ENCODE measurements at places on chromosomes 7 and 10. TPM values are rescaled to one million over a fixed set of nuclear protein-coding genes. Genes with fewer than 3 reads are reported as not detected.

DNA sequence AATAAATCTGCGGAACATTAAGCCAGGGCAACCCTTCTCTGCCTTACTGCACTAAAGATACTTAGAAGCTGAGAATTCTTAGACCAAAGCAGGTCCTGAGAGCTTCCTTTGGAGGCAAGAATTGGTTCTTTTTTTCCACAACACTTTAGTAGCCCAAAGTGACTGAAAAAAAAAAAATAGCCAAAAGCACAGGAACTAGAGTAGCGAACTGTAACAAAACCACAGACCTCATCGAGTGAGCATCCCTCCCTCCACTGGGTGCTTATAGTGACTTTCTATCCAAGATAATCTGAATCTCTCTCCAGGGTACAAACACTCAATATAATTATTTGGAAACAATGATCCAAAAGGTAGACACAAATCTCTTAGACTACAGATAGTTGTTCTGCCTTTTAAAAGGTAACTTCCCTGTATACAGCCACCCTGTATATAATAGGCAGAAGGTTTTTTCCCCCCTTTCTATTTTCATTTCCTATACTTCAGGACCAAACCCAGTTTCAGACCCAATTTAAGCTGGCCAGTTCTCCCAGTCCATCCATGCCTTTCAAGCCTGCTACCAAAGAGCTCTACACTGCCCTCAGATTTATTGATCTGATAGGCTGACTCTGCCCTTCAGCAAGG, 31.6 kb upstream of the KCNIP2 start:
- no peak for DNase-seq

DNA sequence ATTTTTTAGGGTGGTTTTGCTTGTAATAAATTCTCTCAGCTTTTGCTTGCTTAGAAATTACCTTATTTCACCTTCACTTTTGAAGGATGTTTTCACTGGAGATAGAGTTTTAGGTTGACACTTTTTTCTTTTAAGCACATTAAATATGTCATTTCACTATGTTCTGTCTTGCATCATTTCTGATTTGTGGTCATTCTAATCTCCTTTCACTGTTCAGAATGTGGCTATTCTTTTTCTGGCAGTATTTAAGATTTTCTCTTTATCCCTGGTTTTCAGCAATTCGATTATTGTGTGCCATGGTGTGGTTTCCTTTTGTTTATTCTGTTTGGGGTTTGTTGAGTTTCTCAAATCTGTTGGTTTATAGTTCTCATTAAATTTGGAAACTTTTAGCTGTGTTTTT, 1065.6 kb downstream of the KCNMA1 start:
- DNase-seq = no peak

DNA sequence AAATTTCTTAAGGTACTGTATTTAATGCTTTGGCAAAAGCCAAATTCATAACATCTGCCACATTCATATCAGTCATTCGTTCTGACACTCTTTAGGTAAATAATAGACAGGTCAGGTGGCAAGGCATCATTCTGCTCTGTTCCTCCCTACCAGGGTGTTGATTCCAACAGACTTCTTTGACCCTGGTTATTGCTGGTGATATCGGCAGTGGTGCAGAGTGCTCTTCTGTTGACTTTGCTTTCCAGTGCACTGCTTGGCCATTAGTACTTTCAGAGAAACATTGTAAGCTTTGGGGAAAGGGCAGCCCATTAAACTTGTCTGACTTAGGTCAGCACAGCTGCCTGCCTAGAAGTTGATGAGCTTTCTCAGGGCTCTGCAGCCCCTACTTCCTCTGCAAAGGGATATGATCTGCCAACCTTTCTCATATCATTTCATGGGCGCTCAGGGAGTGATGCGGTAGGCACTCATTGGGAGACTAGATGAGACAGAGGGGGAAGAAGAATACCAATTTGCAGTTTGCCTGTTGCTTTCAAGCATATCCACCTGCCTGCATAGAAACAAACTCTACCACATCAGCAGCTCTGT, 139.3 kb downstream of the LRRC4 start:
- no peak for DNase-seq

DNA sequence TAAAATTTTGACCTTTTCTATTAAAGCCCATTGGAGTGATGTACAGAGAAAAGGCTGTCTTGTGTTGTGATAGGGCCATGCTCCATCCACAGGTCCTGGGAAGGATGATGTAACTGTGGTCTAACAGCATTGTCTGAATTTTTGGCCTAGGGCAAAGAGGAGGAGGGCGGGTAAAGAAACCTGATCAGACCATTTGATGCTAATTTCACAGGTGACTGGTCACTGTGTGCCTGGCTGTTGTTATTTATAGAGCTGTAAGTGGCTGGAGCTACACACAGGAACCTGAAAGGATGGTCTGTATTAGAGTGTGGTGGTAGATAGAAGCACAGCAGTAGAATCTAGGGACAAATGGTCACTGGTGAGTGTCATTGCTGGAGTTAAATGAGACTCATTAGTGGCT, 182.1 kb downstream of the AUTS2 start:
- DNase-seq = no peak

DNA sequence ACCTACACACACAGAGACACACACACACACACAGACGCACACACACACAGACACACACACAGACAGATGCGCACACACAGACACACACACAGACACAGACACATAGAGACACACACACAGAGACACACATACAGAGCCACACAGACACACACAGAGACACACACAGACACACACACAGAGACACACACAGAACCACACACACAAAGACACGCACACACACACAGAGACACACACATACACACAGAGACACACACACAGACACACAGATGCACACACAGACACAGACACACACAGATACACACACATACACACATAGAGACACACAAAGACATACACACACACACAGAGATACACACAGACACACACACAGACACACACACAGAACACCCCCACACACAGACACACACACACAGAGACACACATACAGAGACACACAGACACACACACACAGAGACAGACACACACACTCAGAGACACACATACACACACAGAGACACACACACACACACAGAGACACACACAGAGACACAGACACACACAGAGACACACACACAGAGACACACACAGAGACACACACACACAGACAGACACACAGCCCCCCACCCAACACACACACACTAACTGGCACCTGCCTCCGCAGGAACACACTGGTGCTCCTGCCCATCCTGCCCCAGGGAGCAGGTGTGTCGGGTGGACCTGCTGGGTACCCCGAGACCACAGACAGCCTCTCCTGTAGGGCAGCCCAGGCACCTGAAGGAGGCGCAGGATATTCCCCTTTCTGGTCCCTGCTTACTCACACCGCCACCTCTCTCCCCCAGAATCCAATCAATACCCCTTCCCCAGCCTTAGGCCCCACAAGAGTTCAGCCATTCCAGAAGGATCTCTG, 5.4 kb upstream of the FZD9 start:
- no peak for DNase-seq

DNA sequence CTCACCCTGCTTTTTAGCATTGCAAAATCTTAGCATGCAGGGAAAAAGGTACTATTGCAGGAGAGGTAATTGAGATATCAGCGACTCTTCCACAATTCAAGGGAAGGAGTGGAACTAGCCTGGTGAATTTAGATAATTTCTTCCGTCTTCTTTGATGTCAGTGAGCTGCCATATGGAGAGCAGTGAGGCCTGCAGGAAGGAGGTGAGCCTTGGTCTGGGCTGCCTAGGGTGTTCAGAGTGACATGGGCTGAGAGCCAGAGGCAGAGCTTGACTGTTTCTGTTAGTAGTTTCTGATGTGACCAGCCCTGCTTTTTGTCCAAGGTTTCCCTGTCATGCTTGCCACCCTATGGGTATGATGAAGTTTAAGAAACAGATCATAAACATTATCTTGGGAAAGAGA, 28.6 kb downstream of the KAT6B start:
- no peak for DNase-seq

GRCh38 chr10:133419211-133419950, 5.0 kb downstream of the SPRN start:
- DNase-seq = no peak

- no peak for DNase-seq
Measured at GRCh38 chr10:98300526-98301229, 32.7 kb upstream of the LOXL4 start.

DNA sequence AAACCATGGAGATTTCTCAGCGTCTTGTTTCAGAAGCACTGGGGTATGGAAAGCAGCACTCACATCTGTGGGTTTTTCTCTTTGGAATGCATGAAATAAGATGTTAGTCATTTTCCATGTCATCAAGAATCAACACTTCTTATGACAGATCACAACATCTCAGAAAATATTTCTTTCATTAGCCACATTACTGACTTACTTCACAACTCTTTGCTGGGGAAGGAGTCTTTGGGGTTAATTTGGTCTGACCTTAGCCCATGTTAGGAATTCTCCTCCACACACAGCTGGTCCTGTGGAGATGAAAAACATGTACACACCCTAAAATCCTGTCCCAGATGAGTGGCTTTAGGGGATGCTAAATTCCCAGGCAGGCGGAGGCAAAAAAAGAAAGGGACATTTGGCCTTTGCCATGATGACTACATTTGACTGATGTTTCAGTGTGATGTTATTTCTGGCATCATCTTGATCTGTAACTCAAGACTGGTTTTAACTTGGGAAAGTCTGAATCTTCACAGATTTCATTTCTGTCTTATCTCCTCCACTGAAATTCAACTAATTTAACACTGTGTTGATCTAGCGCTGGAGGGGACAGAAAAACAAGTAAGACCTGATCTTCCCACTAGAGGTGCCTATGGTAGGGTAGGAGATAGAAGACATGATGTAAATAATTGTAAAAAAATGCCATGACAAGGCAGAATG, 363.2 kb downstream of the PRPF18 start:
- no peak for DNase-seq

DNA sequence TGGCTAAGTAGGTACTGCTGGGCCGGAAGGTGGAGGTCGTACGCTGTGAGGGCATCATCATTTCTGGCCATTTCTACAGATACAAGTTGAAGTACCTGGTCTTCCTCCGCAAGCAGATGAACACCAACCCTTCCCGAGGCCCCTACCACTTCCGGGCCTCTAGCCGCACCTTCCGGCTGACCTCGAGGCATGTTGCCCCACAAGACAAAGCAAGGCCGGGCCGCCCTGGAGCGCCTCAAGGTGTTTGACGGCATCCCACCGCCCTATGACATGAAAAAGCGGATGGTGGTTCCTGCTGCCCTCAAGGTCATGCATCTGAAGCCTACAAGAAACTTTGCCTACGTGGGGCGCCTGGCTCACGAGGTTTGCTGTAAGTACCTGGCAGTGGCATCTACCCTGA, 56.8 kb downstream of the ATXN7L1 start:
- DNase-seq = no peak

GRCh38 chr10:52308251-52309031, 5.6 kb upstream of the DKK1 start:
- DNase-seq = no peak

- DNase-seq = no peak
Measured at GRCh38 chr7:79149831-79150230, 303.6 kb downstream of the MAGI2 start.

DNA sequence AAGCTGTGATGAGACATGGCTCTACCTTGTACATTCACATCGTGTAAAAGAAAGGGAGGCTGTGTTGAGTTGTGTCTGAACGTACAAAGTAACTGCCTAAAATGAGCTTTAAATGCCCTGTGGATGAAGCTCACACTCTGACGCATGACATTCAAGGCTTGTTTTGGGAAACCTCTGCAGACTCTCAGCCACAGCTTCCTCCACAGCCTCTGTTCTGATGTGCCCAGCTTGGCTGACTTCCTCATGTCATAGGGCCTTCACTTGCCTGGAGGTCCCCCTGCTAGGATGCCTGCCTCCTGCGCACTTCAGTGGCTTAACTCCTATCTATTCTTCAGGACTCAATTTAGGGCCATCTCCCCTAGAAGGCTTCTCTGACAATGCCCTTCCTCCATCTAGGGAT, 230.0 kb upstream of the HABP2 start:
- DNase-seq = no peak

DNA sequence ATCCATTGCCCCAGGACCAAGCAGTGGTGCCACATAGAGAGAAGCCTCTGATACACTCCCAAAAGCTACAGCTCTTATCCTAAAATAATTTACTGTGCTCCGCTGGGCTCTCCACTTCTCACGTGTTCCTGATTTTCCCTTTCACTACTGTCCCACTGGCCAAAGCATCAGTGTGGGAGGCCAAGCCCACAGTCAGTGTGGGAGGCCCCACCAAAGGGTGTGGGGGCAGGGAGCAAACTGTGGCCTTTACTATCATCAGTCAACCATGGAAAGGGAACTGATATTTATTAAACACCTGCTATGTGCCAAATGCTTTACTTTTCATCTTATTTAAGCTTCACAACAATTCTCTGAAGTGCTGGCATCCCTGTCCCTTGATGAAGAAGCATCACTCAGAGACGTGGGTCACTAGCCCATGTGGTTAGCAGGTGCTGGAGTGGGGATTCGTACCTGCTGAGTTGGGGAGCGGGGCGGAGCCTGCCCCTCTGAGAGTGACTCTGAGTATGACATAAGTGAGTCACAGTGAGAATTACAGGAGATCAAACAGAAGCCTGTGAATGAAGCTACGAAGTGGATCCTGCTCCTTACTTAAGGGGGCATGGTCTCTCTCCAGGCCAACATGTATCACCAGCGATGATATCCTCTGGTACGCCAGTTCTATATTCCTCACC, 50.4 kb downstream of the PYROXD2 start:
- DNase-seq = no peak

GRCh38 chr7:42020061-42020460, 216.9 kb downstream of the GLI3 start:
- DNase-seq = no peak

DNA sequence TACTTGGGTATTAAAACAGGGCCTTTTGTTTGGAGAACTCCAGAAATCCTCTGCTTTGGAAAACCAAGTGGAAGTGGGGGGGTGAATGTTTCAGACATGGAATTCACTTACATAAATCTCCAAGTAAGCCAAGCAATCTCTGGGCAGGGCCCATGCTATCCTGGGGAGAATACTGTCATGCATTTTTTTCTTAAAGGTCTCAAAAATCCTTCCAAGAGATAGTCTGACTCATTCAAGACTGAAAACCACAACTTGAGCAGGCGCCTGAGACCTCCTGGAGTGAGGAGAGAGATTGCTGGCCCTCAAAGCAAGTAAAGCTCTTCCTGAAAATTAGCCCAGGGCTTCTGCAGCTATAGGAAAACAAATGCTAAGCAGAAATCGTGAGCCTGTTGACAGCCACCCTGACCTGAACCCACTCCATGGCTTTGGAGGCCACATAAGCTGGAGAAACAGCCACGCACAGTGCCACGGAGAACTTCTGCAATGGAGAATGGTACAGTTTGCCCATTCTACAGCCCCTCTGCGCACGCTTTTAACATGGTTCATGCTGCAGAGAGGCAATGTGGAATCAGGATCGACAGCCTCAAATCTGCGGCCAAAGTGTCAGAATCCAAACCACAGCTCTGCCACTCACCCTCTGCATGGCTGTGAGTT, 203.1 kb upstream of the AUTS2 start:
- DNase-seq = no peak

- no peak for DNase-seq
Measured at GRCh38 chr10:101215397-101216206, 13.7 kb downstream of the LBX1 start.

- DNase-seq = no peak
Measured at GRCh38 chr7:12327922-12328321, 75.7 kb downstream of the VWDE start.

AQP1 gene
- total RNA-seq = 66.9 TPM

C10orf67 gene
- total RNA-seq = 0.18 TPM

KAZALD1 gene
- not detected for total RNA-seq

SPDYE11 gene
- not detected for total RNA-seq

CAMK1D gene
- 10.9 TPM for total RNA-seq

ATE1 gene
- total RNA-seq = 29.8 TPM

RP9 gene
- 1.5 TPM for total RNA-seq

ASNS gene
- 7.5 TPM for total RNA-seq

PRSS58 gene
- total RNA-seq = not detected

IGF2BP3 gene
- total RNA-seq = 9.3 TPM

Measured in esophagus squamous epithelium (tissue), 5 donors.